ENCODE measurements at places on chromosomes 11 and 22.

- no peak for DNase-seq
Observed at GRCh38 chr11:78533399-78533798, 41.3 kb downstream of the NARS2 start.

DNA sequence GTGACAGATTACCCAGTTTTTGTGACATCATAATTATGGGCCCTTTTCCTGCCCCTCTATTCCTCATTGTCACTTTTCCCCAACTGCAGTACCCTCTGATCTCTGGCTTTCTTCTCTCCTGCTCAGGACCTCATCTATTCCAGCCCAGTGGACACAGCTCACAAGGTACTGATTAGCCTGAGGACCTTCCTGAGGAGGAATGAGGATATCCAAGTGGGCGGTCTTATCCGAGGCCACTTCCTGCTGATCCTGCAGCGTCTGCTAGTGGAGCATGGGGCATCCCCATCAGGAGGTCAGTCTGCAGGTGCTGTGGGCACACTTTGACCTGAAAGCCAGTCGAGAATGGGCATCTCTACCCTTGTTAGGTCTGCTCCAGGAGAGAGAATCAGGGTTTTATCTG, 24.5 kb upstream of the CCDC134 start:
- DNase-seq, result no peak

DNA sequence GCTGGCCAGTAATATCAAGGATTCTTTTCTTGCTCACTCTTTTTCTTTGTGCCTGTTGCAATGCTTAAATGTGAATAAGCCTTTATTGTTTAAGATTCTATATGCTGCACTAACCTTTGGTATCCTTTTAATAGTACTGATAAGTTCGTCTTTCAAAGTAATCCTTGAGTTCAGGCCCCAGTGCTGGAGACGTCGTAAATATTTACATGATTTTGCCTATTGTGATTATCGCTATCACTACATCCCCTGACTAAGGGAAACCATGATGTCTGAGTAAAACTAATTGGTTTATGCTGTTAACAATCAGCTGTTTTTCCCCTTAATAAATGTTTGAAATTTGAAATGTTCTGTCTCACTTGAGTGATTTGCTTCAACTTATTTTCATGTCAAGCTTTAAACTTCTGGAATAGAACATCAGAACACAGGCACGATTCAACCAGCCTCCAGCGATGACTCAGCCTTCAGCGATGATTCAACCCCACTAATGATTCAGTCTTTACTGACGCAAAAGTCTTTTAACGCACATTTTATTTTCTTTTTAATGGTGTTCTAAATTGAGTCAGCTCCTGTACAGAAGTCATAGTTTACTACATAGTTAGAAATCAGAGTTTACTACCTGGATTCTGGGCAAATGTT, 3.9 kb downstream of the HTATIP2 start:
- DNase-seq, result no peak

- no peak for DNase-seq
Observed at GRCh38 chr11:88384669-88385005, 47.1 kb upstream of the CTSC start.

- DNase-seq, result peak; percentile 17
Observed at GRCh38 chr22:36510966-36511881, 4.4 kb upstream of the FOXRED2 start.

- DNase-seq, result no peak
Observed at GRCh38 chr11:66020618-66021357, 5.5 kb downstream of the CATSPER1 start.

GRCh38 chr22:24037851-24038765, 27.0 kb downstream of the CABIN1 start:
- peak; percentile 31 for DNase-seq

DNA sequence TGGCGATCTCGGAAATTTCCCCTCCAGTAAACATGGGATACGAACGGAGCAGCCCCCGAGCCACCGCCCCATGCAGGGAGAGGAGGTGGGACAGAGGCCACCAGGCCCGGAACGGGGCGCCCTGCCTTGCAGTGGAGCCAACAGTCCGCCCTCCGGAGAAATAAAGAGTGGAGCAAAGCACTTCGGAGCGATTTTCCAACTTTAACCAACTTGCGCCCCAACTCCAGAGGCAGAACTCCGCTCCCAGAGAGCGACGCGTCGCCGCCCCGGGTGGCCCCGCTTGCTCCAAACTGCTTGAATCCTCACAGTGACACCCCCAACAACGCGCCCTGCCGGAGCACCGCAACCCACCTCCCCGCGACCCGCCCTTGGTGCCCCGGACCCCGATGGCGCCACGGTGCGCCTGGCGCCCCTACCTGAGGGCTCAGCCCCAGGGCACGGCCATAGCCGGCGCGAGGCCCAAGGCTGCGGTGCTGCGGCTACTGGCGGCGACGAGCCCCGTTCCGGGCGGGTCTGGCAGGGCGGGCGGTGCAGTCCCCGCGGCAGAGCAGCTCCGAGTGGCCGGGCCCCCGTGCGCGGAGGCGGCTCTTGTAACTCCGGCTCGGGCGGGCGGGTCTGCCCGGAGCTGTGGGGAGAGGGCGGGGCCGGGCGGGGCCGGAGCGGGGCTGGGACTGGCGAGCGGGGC, at the start of gene AHNAK:
Gene AHNAK (minus strand): TSS at position 563 of the 685 bp plus-strand sequence. CDS start 10,708 bp downstream, outside the sequence.
- DNase-seq, result peak; percentile 64

- no peak for DNase-seq
Observed at GRCh38 chr11:69599502-69599901, 41.5 kb upstream of the CCND1 start.

GRCh38 chr11:120615391-120615790, 103.8 kb downstream of the GRIK4 start:
- no peak for DNase-seq

DNA sequence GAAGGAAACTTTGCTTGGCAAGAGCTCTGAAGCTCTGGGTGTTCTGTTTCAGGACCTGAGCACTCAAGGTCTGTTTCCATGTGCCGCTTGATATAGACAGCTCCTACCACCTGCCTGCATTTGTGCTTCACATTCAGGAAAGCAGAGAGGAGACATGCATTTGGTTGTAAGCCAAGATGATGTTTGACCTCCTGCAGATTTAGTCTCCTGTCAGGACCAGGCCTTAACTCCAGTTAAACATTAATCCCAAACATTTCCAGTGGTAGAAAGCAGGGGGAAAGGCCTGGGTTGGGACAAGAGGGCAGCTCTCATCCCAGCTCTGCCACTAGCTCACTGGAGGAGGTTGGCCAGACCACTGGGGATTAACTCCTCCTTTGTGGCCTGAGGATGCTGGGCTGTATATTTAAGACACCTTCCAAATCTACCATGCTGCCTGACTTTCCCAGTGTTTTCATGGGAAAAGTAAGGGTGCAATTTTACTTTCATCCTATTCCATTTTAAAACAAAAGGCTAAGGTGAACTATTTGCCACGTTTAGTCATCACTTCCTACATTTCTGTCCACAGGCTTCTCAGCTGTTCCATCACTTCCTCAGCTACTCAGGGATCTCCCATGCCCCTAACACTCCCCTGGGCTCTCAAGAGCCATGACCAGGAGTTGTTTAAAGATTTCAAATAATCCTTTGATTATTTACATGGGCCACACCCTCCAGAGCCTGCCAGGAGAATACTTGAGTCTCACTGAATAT, 80.9 kb downstream of the INSC start:
- DNase-seq, result no peak

- no peak for DNase-seq
Observed at GRCh38 chr22:37480387-37481346, 5.5 kb downstream of the MFNG start.

GRCh38 chr11:22556381-22556780, 69.2 kb downstream of the FANCF start:
- no peak for DNase-seq

- no peak for DNase-seq
Observed at GRCh38 chr11:45036010-45036409, 85.3 kb upstream of the TP53I11 start.

DNA sequence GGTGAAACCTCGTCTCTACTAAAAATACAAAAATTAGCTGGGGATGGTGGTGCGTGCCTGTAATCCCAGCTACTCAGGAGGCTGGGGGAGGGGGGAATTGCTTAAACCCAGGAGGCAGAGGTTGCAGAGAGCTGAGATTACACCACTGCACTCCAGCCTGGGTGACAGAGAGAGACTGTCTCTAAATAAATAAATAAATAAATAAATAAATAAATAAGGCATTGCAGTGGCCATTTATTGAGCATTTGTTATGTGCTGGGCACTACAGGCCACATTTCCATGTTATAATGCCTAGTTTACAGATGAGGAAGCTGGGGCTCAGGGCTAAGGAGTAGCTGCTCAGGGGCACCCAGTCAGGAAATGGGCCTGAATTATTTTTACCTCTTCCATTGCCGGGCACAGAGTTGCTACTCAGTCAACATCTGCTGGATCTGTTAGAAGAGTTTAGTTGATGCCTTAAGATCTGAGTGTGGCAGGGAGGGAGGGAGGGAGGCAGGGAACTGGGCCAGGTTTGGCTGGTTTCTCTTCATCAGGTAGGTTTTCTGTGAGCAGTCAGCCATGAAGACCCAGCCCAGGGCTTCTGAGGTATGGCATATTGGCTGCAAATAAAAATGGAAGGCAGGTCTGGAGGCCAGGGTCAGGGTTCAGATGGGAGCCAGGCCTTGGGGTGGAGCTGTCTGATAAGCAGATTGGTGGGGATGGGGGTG, 5.6 kb downstream of the PVALB start:
- no peak for DNase-seq

- DNase-seq, result no peak
Observed at GRCh38 chr22:46038516-46039430, 61.8 kb upstream of the WNT7B start.

DNA sequence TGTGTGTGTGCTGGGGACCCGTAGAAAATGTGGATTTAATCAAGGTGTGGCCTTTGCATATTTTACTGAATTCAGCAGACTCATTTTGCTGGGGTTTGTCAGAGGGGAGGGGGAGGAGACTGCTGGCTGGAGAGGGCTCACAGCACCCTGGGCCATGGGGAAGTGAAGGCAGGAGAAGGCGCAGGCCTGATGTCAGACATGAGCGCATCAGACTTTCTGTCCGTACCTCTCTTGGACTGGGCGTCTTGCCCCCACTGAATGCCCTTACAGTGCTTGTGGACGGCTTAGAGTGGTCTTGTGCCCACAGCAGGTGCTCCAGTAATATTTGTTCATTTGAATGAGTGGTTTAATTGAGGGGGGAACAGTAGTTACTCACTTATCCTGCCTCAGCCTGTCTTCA, 75.2 kb downstream of the TEAD1 start:
- DNase-seq, result no peak

- no peak for DNase-seq
Observed at GRCh38 chr22:45777046-45777851, 105.6 kb downstream of the ATXN10 start.

DNA sequence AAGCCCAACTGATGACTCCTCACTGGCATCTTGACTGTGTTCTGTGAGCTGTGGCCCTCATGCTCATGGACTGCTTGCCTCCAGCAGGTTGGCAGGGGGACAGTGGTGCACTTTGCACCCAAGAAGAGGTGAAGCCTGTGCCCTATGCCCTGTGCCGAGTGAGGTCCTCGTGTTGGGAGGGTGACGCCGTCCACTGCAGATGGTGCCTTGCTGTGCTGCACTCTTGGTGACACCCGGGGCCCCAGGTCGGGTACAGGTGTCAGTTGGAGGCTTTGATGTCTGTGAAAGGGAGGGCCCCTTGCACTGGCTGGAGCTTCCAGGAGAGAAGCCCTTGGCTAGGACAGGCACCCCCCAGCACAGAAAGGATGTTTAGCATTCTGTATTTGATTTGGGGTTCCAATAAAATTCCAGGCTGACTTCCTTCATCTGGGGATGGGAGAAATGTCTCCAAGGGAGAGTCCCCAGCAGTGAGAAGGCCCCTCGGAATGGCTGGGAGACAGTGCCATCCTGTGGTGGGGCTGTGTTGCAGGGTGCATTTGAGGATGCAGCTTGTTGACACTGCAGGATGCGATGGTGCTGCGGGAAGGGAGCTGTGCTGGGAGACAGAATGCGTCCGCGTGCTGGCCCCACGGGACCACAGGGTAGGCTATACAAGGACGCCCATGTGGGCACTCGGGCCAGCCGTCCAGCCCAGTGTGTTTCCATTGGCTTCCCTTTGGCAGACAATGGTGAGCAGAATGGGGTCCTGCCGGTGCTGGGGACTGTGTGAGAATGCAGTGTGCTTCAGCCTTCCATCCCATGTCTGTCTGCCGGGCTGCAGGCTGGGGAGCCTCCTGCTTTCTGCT, 2.5 kb upstream of the ZDHHC8 start:
- DNase-seq, result peak; percentile 42

GRCh38 chr22:37147186-37147990, 2.3 kb downstream of the IL2RB start:
- no peak for DNase-seq

- DNase-seq, result peak; percentile 2
Observed at GRCh38 chr11:2205981-2206690, 34.5 kb upstream of the TH start.

DNA sequence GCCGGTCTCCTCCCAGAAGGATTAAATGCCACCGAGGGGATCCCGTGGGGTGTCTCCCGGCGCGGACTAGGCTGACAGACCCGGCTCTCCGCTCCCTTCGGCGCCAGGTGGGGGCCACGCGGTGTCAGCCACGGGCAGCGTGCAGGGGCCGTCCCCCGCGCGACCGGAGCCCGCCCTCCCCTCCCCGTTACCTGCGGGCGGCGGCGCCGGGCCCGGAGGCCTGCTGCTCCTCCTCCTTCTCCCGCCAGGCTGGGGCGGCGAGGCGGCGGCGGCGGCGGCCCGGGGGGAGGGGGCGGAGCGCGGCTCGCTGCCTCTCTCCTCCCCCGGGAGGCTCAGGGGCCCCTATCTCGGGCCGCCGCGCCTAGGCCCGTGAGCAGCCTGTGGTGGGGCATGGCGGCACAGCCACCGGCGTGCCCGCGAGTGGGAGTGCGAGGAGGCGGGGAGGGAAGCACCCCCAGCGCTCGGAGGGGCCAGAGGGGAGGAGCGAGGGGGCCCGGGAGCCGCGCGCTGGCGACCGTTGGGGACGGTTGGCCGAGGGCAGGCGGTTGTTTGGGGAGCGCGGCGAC, 450 bp downstream of the ZBTB44 start:
- peak; percentile 58 for DNase-seq

DNA sequence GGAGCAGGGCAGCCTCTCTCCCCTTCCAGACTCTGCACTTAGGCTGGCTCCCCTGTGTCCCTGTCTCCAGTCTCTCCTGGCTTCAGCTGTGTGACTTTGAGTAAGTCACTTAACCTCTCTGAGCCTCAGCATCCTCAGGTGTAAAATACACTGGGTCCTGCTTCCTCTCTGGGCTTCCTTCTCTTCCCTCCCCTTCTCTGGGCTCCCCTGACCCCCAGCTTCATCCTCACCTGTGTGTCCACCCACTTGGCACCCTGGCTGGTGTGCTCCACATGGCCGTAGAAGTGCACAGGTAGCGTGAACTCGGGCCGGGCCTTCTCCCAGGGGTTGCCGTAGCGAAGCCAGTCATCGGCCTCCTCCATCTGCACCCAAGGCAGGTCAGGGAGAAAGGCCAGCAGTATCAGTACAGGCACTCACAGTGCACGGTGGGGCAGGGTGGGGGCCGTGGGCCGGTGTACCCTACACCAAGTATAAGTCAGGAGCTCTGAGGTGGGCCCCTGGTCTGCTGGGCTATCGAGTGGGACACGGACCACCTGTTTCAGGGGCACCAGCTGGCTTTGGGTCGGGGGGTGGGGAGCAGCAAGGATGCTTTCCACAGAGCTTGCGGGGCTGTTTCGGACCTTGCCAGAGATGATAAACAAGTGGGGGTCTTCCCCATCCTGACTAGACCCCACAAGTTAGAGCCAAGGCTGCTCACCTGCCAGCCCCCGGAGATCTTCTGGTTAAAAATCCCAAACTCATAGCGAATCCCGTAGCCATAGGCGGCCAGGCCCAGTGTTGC, 2.0 kb downstream of the PYGM start:
- no peak for DNase-seq

All from activated gamma-delta T cell treated with Interleukin-2 at 50 U/mL for 16 hours (primary cell).